ENCODE measurements at places on chromosomes 1 and 21.

DNA sequence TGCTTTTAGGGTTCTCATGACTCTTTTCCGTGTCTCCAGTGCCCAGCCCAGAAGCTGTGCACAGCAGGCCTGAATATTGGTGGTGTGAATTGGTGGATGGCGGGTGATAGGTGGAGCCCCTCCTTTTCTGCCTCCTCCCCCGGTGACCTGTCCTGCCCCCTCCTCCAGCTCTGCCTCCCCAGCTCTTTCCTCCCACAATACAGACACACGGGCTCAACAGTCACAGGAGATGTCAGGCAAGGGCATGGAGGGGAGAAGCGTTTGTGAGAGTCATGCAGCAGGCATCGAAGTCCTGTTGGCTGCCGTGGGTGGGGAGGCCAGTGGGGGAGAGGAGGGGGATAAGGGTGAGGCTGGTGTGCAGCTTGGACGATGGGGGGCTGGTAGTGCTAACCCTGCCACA is 17.3 kb upstream of the TTC4 start:
- ATAC-seq, result no peak

DNA sequence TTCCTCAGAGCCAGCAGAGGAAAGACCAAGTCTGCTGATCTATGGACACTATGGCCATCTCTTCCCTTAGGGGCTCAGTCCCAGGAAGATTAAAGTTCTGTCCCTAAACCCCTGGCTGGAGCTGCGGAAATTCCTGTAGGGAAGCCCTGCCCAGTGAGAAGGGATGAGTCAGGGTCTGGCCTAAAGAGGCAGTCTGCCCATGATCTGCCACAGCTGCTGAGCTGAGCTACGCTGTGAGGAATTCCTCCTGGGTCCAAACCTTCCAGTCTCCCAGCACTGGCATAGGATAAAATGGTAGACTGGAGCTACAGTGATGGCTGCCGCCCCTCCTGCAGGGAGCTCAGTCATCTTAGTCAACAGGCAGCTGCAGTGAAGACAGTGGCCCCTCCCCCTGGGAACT is 213.7 kb downstream of the BRINP2 start:
- no peak for ATAC-seq

GRCh38 chr1:107493111-107493716 is 352.4 kb downstream of the NTNG1 start:
- no peak for ATAC-seq

GRCh38 chr1:211918843-211919414 is 88.4 kb upstream of the LPGAT1 start:
- ATAC-seq, result no peak

DNA sequence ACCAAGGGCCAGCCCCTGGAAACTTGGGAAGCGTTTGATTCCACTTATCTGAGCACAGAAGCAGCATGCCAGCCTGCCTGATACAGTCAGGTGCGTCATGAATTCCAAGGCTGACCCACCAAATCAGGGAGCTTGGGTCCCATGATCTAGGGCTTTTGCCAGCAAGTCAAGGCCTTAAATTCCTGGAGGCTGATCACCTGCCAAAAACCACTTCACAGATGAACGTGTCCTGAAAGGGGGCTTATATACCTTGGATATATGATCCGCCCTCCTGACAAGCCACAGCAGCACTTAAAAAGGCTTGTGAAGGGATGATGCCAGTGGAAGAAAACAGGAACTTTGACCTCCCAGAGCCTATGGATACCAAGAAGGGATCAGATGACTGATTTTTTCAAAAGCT is 24.0 kb upstream of the CLIC6 start:
- ATAC-seq, result no peak

DNA sequence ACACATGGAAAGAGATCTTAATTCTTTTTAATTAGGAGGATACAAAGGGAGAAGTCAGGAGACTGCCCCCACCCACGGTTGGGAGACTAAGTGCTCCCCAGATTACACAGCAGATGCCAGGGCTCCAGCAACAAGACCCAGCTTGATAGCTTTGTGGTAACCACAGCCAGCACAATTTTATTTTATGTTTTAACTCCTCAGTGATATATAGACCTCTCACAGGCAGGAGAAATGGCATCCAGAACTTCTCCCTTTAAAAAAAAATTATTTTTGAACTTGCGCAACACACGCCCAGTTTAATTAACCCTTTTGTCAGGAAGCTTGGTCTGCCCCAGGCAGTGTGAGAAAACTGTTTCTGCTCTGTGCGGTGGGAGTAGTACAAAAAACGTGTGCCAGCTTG is 62.6 kb upstream of the ACOT11 start:
- no peak for ATAC-seq

GRCh38 chr1:189431447-189431846 is 1046.2 kb downstream of the BRINP3 start:
- no peak for ATAC-seq
